ENCODE measurements at places on chromosomes 1 and 21.

DNA sequence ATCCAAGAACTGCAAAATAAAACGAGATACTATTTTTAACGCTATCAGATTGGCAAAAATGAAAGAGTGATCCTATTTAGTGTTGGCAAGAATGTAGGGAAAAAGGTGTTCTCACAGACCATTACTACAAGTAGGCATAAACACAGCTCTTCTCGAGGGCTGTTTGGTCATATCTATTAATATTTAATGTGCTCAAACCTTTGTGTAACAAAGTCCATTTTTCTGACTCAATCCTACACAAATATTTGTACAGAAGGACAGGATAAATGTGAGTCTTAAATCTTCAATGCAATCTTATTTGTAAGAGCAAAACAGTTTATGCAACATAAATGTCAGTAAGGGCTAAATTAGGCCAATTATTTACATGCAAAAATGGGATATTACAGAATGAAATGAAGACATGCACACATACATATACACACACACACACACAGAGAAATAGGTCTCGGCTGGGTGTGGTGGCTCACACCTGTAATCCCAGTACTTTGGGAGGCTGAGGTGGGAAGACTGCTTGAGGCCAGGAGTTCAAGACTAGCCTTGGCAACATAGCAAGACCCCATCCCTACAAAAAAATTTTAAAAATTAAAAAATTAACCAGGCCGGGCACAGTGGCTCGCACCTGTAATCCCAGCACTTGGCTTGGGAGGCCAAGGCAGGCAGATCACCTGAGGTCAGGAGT, 17.7 kb downstream of the DHCR24 start:
- DNase-seq: no peak

DNA sequence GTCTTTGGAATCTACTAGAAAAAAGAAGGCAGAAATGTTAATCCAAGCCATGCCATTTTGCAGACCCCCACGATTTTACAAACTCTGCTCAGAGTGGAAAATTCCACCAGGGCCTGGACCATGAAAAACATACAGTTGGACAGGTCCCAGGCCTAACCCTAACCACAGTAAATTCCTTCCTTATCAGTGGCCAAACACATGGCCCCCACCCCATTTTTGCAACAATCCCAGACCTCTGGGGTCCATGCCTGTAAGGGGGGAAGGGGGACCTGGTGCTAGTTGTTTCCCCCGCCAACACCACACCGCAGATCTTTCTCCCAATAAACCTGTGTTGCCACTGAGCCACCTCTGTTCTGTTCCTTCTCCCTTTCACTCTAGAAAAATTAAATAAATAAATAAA, 1352.7 kb downstream of the AMY1C start:
- no peak for DNase-seq

GRCh38 chr1:31926853-31927660, 11.1 kb downstream of the PTP4A2 start:
- no peak for DNase-seq

- DNase-seq: no peak
Observed at GRCh38 chr1:109091839-109092193, 1.3 kb downstream of the TMEM167B start.

- DNase-seq: no peak
Observed at GRCh38 chr1:240107058-240107684, 15.5 kb downstream of the FMN2 start.

GRCh38 chr1:8312235-8313218, 5.4 kb upstream of the SLC45A1 start:
- DNase-seq: no peak

DNA sequence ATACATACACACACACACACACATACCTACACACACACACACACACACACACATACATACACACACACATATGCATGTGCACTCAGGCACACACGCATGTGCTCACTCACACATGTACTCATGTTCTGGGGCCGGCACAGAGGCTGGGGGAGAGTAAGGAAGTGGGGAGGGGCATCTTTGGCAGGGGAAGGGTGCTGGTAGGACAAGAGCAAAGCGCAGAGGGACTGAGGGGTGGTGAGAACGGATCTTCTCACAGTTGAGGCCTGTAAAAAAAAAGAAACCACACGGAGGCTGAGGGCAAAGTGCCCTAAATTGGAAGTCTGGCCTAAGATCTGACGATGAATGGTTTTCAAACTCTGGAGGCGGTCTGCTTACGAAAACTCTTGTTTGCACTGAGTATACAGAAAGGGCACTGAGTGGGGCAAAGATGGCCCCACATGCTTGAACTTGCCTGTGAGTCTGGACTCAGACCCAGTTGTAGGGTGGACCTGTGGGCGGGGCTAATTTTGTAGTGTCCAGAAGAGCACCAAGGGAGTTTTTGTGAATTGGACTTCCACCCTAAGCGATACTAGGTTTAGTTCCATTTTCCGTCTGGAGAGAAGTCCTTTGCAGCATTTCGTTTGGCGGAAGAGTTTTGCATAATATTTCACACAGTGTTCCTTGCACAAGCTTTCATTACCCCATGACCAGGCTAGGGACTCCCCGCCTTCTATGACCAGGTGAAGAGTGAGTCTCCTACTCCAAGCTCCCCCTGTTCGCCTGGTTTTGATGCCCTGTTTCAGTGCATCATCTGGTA, 79.3 kb upstream of the LYST start:
- DNase-seq: no peak

DNA sequence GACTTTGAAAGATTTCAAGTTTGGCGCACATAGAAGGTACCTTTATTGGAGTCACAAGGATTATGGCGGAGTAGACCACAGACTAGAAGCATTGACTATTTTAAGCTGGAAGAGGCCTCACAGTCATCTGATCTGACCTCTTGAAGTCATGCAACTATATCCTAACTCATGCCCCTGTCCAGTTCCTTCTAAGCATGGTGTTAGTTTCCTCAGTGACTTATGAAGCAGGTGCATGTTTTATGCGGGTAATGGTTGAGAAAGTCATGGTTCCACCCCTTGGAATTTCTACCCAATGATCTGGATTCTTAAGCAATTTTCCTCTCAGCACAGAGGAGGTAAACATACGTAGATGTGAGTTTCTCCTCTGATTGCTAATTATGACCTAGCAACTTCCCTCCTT, 11.7 kb downstream of the OLFML3 start:
- no peak for DNase-seq

DNA sequence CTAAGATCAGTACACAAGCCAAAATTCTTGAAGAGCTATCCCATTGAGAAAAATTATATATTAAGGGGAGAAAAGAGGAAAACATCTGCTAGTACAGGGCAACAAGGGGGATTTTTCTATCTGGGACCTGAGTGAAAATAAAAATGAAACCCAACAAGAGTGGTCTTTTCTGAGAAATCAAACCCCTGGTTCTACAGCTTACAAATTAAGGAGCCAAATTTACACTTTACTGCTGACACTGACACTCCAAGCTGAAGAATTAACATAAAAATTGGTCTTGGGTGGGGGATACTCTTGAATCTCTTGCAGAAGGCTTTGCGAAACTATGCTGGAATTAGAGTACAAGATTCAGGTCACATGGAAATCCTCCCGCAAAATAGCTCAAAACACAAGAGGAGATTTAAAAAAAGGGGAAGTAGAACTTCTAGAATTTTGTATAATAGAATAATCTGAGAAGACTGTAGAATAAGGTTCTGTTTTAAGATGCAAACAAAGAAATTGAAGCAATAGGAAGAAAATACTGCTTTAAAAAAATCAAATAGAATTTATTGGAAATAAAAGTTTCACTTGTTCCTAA, 32.1 kb upstream of the HSPA13 start:
- DNase-seq: no peak

- DNase-seq: no peak
Observed at GRCh38 chr1:31297277-31298247, 730 bp downstream of the ZCCHC17 start.

- DNase-seq: no peak
Observed at GRCh38 chr1:212752252-212752933, 39.2 kb downstream of the NSL1 start.
